ENCODE measurements at places on chromosomes 3 and 15. TPM values are rescaled to one million over a fixed set of nuclear protein-coding genes. Genes with fewer than 3 reads are reported as not detected.

TMEM108 gene
- total RNA-seq: not detected

USP50 gene
- total RNA-seq: 0.42 TPM

IL12A gene
- 0.21 TPM for total RNA-seq

PARP16 gene
- total RNA-seq: 11.7 TPM

IREB2 gene
- total RNA-seq: 89.1 TPM

TPRG1 gene
- total RNA-seq: 25.9 TPM

PDZRN3 gene
- not detected for total RNA-seq

DENND6A gene
- total RNA-seq: 20.8 TPM

UBAP1L gene
- total RNA-seq: 6.3 TPM

ZNF502 gene
- total RNA-seq: 0.82 TPM

CRABP1 gene
- total RNA-seq: not detected

CSTA gene
- not detected for total RNA-seq

SNUPN gene
- total RNA-seq: 33.7 TPM

MAGEL2 gene
- not detected for total RNA-seq

WNT5A gene
- total RNA-seq: not detected

GABRA5 gene
- not detected for total RNA-seq

FOXB1 gene
- total RNA-seq: 0.68 TPM

DLL4 gene
- total RNA-seq: 0.33 TPM

TMC3 gene
- total RNA-seq: not detected

PRSS50 gene
- not detected for total RNA-seq

TRH gene
- not detected for total RNA-seq

CD200 gene
- total RNA-seq: 144 TPM

ACSBG1 gene
- not detected for total RNA-seq

WNT7A gene
- total RNA-seq: not detected

SLC28A1 gene
- total RNA-seq: not detected

KLHL25 gene
- 9.8 TPM for total RNA-seq

IL16 gene
- 97.2 TPM for total RNA-seq

ACKR4 gene
- 0.26 TPM for total RNA-seq

MELTF gene
- 8.8 TPM for total RNA-seq

HCLS1 gene
- total RNA-seq: 216 TPM

LRRK1 gene
- 2.1 TPM for total RNA-seq

SH2D7 gene
- not detected for total RNA-seq

MLF1 gene
- 0.50 TPM for total RNA-seq

CHCHD4 gene
- total RNA-seq: 29.6 TPM

CAMKV gene
- 1.2 TPM for total RNA-seq

OXSM gene
- total RNA-seq: 13.3 TPM

GOLGA8K gene
- 0.62 TPM for total RNA-seq

POC1A gene
- total RNA-seq: 23.2 TPM

LTF gene
- not detected for total RNA-seq

KBTBD13 gene
- not detected for total RNA-seq

GP9 gene
- total RNA-seq: not detected

CCDC39 gene
- total RNA-seq: not detected

MNS1 gene
- total RNA-seq: 0.86 TPM

MED12L gene
- 2.5 TPM for total RNA-seq

CCR4 gene
- 86.6 TPM for total RNA-seq

DNAH12 gene
- total RNA-seq: not detected

CXCR6 gene
- total RNA-seq: 15.2 TPM

RNU5B-1 gene
- total RNA-seq: not detected

SPATA12 gene
- total RNA-seq: not detected

SHC4 gene
- 21.2 TPM for total RNA-seq
